ENCODE measurements at places on chromosomes 4 and X. TPM values are rescaled to one million over a fixed set of nuclear protein-coding genes. Genes with fewer than 3 reads are reported as not detected.

The RBM47 gene
- 0.97 TPM for polyA plus RNA-seq

The AADAT gene
- polyA plus RNA-seq = 3.1 TPM

The FGF2 gene
- polyA plus RNA-seq = 1.8 TPM

The IL15 gene
- not detected for polyA plus RNA-seq

The GPR173 gene
- 26.3 TPM for polyA plus RNA-seq

The SPACA5 gene
- polyA plus RNA-seq = not detected

All from brain (organoid and tissue), 16 donors.